Fibroblast of lung (primary cell): ENCODE measurements at places on chromosomes 16 and 17. TPM values are rescaled to one million over a fixed set of nuclear protein-coding genes. Genes with fewer than 3 reads are reported as not detected.
A peak's percentile ranks its signal among the peaks of the same experiment; 100 is the strongest.

The MT2A gene
- total RNA-seq: 76.5 and 113 TPM in 2 replicates

- no peak overlapping the region for H3K27ac ChIP-seq
- no peaks in the 10 kb centered on the region for H3K4me1 ChIP-seq
- no peak overlapping the region for H3K4me3 ChIP-seq
- DNase-seq: no peak
- H3K36me3 ChIP-seq: no peaks in the 10 kb centered on the region
Observed at GRCh38 chr17:12927541-12928425, 90.0 kb downstream of the ELAC2 start.

GRCh38 chr16:67191411-67191994 is 452 bp upstream of the E2F4 start:
- H3K4me1 ChIP-seq: peaks cover 22% of the 10 kb centered on the region

The RHBDF1 gene
- total RNA-seq: 32.9 and 53.8 TPM in 2 replicates

- H3K27me3 ChIP-seq: no peaks in the 10 kb centered on the region
- DNase-seq: peak; percentile 65
- H3K27ac ChIP-seq: peak overlapping the region; percentile 64
- peaks cover 2% of the 10 kb centered on the region for H3K36me3 ChIP-seq
- peaks cover 49% of the 10 kb centered on the region for H3K4me1 ChIP-seq
Observed at GRCh38 chr17:50056217-50056960, 479 bp downstream of the ITGA3 start.

DNA sequence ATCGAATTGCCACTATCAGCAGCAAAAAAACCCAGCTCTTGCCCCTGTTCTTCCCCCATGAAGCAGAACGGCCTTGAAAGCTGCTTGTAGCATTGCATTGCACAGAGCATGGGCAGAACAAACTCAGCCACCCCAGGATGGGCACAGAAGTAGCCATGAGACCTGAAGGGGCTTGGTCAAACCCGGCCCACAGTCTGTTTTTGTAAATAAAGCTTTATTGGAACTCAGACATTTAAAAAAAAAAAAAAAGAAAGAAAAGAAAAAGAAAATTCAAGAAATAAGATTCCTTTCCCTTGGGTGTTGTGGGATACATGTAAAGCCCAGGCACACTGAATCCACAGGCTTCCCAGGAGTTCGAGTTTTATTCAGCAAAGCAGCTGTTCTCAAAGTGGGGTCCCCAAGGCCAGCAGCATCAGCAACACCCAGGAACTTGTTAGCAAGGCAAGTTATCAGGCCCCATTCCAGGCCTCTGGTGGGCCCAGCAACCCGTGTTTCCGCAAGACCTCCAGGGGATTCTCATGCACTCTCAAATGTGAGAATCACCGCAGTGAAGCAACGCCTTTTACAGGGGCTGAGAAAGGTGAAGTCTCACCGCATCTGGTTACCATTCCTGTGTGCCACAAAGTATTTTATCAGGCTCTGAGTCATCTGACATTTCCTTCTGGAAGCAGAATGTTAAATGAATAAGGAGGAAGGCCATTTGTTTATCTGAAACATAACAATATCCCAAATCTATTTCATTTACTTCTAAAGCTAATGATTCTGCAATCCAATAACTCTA is 108.2 kb downstream of the SLC39A11 start:
- peak overlapping the region; percentile 16 for H3K27ac ChIP-seq
- H3K4me3 ChIP-seq: no peak overlapping the region
- peaks cover 8% of the 10 kb centered on the region for H3K4me1 ChIP-seq
- DNase-seq: peak; percentile 97
- H3K36me3 ChIP-seq: no peaks in the 10 kb centered on the region
- H3K27me3 ChIP-seq: no peaks in the 10 kb centered on the region

GRCh38 chr17:31549525-31550388 is 158.3 kb downstream of the RAB11FIP4 start:
- no peaks in the 10 kb centered on the region for H3K4me1 ChIP-seq
- H3K27me3 ChIP-seq: no peaks in the 10 kb centered on the region
- no peaks in the 10 kb centered on the region for H3K36me3 ChIP-seq
- peak overlapping the region; percentile 72 for H3K4me3 ChIP-seq
- peak; percentile 89 for DNase-seq

The CACNG1 gene
- not detected in 2 replicates for total RNA-seq

- H3K36me3 ChIP-seq: no peaks in the 10 kb centered on the region
- DNase-seq: no peak
- H3K4me1 ChIP-seq: no peaks in the 10 kb centered on the region
- no peaks in the 10 kb centered on the region for H3K27me3 ChIP-seq
Observed at GRCh38 chr16:27149986-27150385, 53.3 kb upstream of the KDM8 start.

The CNOT1 gene
- total RNA-seq: 103 and 162 TPM in 2 replicates

The HIC1 gene
- 29.1 and 30.0 TPM in 2 replicates for total RNA-seq

The KRT17 gene
- total RNA-seq: 0.26 and 0.50 TPM in 2 replicates

DNA sequence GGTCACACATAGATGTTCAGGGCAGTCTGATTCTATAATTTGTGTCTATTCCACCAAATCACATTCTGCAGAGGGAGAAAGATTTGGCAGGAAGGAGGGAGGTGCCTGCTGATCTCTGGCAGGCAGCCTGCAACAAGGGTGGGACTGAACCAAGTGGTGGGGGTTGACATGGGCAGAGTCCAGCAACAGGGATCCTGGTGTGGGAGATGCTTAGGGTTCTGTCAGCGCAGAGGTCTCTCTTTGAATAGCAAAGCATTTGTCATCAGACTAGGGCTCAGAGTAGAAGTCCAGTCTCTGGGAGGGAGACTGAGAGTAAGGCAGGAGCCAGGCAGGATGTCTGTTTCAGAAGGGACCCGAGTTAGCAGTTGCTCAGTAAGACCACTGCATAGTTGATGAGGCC is 94.6 kb downstream of the UTP18 start:
- DNase-seq: no peak
- no peak overlapping the region for H3K4me3 ChIP-seq
- H3K27me3 ChIP-seq: no peaks in the 10 kb centered on the region

The KRTAP1-4 gene
- not detected in 2 replicates for total RNA-seq

DNA sequence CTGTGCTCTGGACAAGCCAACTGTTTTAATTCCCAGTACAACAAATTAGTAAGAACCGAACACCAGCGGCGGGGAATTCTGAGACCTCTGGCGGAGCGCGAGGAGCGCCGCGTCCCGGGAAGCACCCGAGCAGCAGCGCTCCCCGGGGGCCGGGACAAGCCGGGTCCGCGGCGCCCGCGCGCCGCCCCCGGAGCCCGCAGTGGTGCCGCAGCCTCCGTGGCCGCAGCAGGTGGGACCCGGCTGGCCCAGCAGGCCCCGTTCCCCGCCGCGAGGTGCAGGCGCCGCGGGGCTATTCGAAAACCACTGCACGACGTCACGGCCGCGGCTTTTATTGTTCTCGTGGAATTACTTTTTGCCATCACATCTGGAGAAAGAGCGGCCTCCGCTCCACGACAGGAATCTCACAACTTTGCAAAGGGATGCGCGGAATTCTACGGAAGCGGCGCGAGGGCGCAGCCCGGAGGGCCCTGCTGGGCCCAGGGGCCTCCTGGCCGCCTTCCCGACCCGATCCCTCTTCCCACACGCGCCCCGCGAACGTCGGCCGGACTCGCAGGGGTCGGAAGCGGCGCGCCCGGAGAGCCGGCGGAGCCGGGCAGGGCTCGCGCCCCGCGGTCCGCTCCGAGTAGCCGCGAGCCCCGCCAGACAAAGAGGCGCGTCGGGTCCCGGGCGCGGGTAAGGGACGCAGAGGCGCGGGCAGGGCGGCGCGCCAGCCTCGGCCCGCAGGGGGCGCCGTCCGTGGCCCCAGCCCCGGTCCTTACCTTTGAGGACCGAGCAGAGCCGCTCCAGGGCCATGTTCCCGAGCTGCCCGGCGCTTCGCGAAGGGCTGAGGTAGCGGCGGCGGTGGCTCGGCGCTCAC is 696 bp downstream of the NETO2 start:
- H3K27me3 ChIP-seq: no peaks in the 10 kb centered on the region
- peak overlapping the region; percentile 49 for H3K27ac ChIP-seq
- H3K4me3 ChIP-seq: peak overlapping the region; percentile 55
- no peaks in the 10 kb centered on the region for H3K4me1 ChIP-seq
- DNase-seq: peak; percentile 62

- no peak for DNase-seq
- H3K27ac ChIP-seq: no peak overlapping the region
- no peaks in the 10 kb centered on the region for H3K36me3 ChIP-seq
Observed at GRCh38 chr16:84548508-84548907, 44.0 kb upstream of the MEAK7 start.

GRCh38 chr17:64340557-64340956 is 50.1 kb downstream of the PECAM1 start:
- no peak overlapping the region for H3K27ac ChIP-seq
- no peak for DNase-seq

The MKS1 gene
- 13.1 and 17.8 TPM in 2 replicates for total RNA-seq

The ZNF652 gene
- total RNA-seq: 7.2 and 7.8 TPM in 2 replicates

DNA sequence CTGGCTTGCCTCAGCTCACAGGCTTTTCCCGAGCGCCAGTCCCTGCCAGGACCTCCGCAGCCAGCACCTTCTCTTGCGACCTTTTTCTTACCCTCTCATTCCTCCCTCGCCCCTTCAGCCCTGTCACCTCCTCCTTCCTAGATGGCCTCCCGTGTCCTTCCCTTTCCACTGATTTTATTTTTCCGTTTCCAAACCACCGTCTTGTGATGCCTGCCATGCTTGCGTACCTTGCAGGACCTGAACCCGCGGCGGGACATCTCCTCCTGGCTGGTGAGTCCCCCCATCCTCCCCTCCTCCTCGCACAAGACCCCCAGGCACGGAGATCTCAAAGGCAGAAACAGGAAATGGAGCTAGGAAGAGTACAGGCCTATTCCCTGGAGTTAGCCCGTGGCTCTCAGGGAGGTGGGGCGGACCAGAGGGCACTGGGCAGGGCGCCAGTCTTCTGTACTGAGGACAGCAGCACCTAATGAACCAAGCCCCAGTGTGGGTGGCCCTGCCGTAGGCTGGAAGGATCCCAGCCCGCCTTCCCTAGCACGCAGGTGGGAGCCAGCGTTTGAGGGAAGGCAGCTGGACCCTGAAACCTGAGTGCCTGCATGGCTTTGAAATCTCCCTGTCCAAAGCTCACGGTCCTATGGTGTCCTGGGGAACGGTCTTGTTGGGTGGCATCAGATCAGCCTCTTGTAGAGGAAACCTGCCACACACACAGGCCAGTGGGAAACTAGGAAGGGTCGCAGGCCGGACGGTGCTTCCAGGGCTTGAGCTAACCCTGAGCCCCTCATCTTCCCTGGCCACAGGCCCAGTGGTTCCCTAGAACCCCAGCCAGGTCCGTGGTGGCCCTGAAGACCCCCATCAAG is 612 bp downstream of the CISD3 start:
- H3K4me3 ChIP-seq: peak overlapping the region; percentile 86
- H3K27ac ChIP-seq: peak overlapping the region; percentile 73
- peak; percentile 44 for DNase-seq
- no peaks in the 10 kb centered on the region for H3K27me3 ChIP-seq
- H3K4me1 ChIP-seq: peaks cover 10% of the 10 kb centered on the region

The JPH3 gene
- not detected in 2 replicates for total RNA-seq

DNA sequence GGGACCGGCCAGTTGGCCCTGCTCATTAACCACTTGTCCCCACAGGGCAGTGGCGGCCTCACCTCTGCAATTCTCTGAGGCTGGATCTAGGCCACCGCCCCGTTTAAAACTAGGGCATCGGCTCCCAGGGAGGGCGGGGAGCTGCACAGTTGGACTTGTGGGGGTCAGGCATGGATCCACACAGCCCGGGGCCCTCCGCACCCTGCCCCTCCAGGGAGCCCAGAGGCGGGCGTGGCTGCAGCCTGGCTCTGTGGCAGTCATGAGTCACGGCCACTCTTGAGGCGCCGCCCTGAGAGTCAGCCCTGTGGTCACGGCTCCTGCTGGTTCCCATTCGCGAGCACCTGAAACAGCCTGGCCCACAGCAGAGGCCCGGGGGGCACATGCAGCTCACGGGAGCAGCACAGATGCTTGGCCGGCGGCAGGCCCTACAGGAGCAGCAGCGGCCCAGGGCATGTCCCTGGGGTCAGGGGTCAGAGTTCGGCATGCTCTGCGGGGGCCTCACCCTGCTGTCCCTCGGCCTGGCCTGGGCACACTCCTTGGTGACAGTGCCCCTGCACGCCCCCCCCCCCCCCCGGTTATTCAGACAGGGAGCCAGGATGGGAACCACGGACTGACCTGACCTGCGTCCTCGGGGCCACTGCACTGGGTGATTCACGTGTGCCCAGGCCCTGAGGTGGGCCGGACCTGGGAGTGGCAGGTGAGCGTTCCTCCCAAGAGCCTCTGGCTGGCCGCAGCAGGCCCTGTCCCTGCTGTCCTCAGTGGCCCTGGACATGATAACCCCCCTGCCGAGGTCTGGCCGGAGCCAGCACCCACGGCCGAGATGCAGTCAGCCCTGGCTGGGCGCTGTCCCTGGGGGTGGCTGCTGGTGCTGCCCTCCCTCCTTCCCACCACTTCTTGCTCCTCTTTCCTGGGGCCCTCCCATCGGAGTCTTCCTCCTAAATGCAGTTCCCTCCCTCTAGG is 8.2 kb downstream of the CAPN15 start:
- H3K27ac ChIP-seq: peak overlapping the region; percentile 27
- DNase-seq: peak; percentile 73
- H3K27me3 ChIP-seq: no peaks in the 10 kb centered on the region
- peaks cover 5% of the 10 kb centered on the region for H3K4me1 ChIP-seq
- no peak overlapping the region for H3K4me3 ChIP-seq
- peaks cover 21% of the 10 kb centered on the region for H3K36me3 ChIP-seq

GRCh38 chr17:72683506-72684404 is 408.7 kb downstream of the SLC39A11 start:
- no peak overlapping the region for H3K4me3 ChIP-seq
- H3K27ac ChIP-seq: peak overlapping the region; percentile 54
- H3K36me3 ChIP-seq: no peaks in the 10 kb centered on the region
- peak; percentile 95 for DNase-seq
- peaks cover 14% of the 10 kb centered on the region for H3K4me1 ChIP-seq
- no peaks in the 10 kb centered on the region for H3K27me3 ChIP-seq

The DHRS7C gene
- not detected in 2 replicates for total RNA-seq

DNA sequence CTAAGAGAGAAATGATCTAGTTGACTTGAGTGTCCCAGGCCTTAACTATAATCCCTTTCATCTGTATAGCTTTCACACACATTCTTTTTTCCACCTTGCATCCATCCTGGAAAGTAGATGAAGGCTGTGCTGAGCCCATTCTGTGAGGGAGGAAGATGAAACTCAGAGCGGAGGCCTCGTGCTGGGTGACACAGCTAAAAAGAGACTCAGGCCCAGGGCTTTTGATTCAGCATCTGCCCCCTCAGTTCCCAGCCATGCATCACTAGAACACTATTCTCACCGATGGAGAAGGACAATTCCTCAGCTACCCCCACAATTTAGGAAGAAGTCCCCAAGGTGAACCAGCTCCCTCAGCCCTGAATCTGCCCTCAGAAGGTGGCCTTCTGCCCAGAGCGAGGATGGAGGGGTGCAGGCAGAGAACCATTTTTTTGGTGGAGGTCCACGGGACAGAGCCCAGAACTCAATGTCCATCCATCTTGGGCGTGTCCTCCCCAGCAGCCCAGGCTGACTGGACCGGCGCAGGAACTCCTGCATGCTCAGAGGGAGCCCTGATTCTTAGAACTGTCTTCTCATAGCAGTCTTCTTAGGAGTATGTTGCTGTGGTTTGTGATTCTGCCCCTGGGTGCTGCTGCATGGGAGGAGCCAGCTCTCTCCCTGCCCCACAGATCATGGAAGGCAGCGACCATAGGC is 5.8 kb upstream of the MYCBPAP start:
- H3K27me3 ChIP-seq: no peaks in the 10 kb centered on the region
- no peak overlapping the region for H3K4me3 ChIP-seq
- DNase-seq: no peak
- H3K4me1 ChIP-seq: no peaks in the 10 kb centered on the region
- H3K36me3 ChIP-seq: no peaks in the 10 kb centered on the region

GRCh38 chr16:74447578-74447977 is 26.3 kb upstream of the CLEC18B start:
- H3K4me1 ChIP-seq: peaks cover 10% of the 10 kb centered on the region
- no peaks in the 10 kb centered on the region for H3K27me3 ChIP-seq
- no peak overlapping the region for H3K27ac ChIP-seq
- DNase-seq: no peak
- peaks cover 2% of the 10 kb centered on the region for H3K36me3 ChIP-seq
